Central memory CD4-positive, alpha-beta T cell (primary cell): ENCODE measurements at places on chromosomes 6 and 20.

DNA sequence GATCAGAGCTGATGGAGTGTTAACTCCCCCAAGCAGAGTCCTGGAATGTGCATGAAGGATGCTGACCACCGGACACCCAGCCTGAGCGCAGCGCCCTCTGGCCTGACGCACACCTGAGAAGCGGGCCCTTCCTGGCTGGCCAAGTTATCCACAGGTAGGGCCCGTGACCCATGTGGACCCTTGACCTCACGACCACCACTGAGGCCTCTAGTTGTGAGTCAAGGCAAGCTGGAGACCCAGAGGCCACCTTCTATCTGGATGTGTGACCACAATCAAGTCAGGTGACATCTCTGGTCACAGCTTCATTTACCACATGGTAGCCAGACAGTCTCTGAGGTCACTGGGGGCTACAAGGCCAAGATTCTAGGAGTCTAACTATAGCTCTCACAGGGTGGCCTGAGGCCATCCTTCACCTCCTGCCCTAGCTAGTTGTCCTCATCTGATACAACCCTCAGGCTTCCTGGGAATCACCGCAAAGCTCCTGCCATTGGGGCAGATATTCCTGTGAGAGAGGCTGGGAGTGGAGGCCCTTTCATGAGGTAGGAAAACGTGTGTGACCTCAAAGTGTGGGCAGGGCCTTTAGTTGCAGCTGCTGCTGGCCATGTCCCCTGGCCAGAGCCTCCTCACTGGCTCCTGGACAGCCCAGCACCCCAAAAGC is 53.1 kb downstream of the DSTN start:
- no peak for DNase-seq

DNA sequence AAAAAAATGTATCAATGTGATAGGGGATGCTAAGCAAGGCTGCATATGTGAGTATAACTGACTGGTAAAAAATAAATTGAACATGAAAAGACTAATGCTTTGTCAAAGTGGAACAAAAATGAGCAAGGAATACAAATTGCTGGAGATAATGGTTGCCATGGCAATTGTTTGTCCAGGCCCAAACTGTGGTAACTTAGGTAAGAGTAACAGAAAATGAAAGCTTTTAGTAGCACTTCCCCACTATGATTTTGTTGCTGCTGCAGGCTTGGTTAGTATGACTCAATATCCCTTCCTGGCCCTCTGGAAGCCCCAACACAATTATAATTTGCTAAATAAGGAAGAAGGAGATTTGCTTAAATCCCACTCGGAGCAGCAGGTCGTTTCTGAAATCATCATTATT is 577.1 kb downstream of the DOK5 start:
- no peak for DNase-seq

GRCh38 chr6:2857580-2858337 is 16.1 kb upstream of the SERPINB1 start:
- peak; percentile 66 for DNase-seq

DNA sequence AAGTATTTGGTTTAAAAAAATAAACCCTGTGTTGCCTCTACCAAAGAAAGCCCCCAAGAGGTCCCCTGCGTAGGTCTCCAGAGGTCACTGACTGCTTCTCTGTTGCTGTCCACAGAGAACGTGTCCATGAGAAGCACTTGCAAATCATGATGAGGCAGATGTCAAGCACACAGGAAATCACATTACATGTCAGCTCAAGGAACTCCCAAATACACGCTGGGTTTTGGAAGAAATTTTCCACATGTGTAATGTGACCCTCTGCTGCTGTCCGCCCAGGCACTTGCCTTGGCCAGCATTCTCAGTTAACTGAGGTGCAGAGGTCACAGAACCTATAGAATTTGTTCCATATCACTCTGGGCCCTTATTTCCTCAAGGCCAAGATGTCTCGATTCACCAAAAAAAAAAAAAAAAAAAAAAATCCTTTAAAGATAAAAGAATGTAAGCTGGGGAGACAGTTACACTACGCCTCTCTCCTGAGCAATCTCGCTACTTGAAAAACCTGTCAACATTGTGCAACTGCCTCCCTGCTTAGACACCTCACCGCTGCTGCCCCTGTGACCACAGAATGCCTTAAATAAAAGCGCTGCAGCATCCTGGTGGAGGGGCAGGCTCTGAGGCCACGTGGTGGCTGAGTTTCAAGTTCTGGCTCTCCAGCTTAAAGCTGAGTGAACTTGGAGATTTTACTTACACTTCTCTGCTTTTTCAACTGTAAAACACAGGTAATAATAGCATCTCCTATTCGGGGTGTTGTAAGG is 42.3 kb downstream of the SLC22A23 start:
- DNase-seq, result no peak

GRCh38 chr20:40806929-40807820 is 118.1 kb upstream of the MAFB start:
- no peak for DNase-seq

DNA sequence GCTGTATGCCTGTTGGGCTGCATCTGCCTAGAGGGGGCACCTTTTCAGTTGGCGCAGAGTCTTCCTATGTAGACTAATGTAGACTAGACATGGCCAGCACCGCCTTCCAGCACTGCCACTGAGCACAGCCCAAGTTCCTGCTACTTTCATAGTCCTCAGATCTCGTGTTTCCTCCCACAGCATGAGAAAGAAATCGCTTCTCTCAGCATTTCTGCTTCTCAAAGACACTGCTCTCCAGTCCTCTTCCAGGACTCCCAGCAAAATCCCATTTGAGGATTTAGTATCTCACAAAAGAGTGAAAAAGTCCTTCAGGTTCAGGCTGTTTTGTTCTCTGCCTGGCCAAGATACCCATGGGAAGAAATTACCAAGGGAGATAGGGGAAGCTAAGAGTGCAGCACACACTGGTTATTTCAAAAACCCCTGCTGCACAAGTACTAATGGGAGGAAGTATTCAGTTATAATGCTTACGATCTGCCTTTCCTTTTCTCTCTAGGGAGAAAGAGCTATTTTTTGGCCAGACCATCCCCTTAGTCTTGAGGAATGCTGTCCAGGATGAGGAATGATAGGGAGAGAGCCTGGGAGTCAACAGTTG is 35.7 kb downstream of the OGFRL1 start:
- no peak for DNase-seq

DNA sequence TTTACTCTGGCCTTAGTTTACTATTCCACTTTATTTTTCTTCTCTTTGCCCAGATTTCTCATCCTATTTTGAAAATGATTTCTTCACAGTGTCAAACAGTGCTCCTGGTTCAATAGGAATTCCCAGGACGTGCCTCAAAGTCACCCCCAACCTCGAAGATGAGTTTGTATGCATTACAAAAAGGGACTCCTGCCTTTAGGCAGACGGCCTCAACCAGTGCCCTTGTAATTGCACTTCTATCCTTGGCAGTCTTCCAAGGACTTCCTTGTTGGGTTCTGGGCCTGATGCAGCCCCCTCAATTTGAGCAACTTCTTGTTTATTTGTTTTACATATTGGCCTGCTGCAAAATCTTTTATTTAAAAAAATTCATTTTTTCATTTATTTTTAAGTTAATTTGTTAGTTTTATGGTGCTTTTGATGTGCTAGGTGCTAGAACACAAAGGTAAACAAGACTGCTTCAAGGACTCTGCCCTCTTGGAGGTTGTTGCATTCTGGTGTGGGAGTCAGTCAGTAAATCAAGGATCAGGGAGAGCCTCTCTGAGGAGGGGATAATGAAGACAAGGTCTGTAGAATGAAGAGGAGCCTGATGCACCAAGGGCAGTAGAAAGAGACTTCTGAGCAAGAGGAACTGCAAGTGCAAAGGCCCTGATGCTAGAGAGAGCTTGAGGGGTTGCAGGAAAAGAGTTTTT is 181.5 kb upstream of the LAMP5 start:
- no peak for DNase-seq
